ENCODE measurements at places on chromosomes 2 and 18.

DNA sequence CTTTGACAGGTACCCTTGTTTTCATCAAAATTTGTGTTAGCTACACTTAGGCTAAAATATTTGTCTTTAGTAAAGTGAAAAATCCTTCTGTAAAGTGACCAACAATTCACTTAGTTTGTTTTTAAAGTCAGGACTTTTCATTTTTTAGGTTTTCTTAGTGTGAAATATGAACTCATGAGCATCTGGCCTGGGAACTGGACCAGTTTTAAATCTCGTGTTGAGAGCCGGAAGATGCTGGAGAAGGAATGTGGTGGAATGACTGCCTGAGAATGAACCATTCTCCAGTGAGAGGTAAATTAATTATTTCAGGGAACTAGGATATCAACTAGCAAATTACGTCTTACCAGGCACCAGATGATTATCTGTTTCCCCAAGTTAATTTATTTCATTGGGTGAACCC, 305.7 kb downstream of the AGPS start:
- no peak for DNase-seq

GRCh38 chr18:12904012-12904516, 20.0 kb upstream of the PTPN2 start:
- no peak for DNase-seq

DNA sequence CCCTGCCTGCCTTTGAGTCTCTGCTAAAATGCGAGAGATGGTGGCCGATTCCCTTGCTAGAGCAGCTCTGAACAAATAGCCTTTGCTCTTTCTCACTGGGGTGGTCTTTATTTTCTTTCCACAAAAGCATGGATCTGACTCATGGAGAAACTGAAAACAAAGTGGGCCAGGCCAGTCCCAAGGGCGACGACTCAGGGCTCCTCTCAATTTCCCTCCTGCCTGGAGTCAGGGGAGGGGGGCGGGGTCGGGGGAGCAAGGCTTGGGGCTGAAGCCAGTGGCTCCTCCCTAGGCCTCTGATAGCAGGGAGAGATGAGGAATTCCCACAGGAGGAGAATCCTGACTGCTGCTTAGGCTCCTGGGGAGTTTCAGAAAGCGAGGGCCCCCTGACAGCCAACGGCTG, 17.1 kb upstream of the IL1R2 start:
- DNase-seq: no peak

GRCh38 chr2:74690571-74690970, 36.5 kb downstream of the SEMA4F start:
- peak; percentile 36 for DNase-seq

GRCh38 chr2:107322416-107322815, 436.4 kb upstream of the ST6GAL2 start:
- DNase-seq: no peak

GRCh38 chr2:97845133-97845532, 131.8 kb downstream of the ZAP70 start:
- DNase-seq: no peak

DNA sequence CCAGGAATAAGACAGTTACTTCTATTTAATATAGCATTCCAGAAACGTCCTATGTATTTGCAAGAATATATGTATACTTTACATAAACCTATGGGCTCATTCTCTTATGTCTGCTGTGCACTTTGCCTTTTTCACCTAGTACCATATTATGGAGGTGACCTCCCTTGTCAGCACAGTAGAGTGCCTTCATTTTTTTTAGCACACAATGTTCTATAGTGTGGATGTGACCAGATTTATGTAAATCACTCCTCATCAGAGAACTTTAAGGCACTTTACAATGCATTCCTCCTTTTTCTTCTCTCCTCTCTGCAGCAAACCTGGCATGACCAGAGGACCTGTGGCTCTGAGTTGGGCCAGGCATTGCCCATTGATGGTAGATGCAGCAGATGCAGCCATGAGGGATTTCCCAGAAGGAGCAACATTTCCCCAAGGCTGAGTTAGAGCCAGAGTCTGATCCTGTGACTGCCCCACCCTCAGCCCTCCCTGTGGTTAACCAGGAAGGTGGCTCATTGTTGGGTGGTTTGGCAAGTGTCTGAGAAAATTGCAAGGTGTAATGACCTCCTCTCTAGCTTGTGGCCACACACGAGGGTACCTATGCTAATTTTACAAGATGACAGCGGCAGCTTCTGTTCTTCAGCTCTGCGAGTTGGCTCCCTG, 76.5 kb upstream of the DLX2 start:
- no peak for DNase-seq

DNA sequence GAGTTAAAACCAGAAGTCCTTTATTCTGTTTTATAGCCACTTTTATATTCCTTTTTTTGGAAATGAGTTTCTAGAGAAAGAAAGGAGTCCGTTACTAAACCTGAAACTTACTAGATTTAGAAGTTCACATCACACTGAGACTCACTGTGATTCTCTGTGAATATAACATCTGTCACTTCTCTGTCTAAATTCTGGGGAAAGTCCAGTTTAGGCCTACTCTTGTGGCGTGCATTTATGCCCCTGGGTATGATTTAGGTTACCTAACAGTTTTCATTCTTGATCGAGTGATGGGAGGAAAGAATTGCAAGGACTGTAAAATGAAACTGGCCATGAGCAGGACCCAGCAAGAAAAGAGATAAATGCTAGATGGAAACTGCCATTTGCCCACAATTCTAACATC, 449.6 kb downstream of the SPAG16 start:
- no peak for DNase-seq

DNA sequence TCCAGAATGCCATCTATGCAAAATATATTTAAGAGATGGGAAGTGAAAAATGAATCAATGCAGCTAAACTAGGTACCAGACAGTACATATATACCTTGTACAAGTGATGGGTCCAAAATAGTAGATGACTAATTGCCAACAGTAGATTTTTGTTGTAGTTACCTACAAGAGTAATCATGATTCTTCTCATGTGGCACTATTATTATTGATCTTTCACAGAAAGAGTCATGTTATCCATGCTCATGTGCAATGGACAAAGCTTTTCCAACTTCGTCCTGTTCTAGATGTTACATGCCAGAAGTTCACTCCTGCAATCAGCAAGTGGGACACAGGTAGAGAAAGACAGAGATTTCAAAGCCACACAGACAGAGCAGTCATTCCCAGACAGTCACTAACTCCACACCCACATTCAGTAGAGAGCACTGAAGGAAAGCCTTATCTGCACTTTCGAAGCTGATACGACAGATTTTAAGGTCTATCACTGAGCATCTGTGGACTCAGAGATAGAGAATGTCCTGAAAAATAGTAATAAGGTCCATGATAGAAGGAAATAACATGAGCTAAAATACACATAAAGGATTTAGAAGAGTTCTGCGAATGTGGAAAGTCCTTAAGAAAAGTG, 101.6 kb upstream of the ITPRID2 start:
- no peak for DNase-seq

DNA sequence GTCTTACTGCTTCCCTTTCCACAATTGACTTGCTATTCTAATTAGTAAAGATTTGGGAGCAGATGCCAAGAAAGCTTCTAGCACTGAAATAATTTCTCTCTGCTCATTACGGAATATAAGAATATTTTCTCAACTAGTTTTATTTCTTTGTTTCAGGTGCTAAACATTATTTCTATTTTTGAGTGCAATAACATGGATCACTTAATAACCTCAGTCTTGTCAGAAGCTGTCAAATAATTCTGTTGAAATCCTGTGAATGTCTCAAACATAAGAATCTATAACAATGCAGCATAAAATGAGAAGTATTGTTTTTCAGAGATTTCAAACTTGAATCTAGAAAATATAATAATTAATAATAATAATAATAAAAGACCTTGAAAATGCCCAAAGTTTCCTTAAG, 1221.0 kb downstream of the DSC3 start:
- DNase-seq: no peak

DNA sequence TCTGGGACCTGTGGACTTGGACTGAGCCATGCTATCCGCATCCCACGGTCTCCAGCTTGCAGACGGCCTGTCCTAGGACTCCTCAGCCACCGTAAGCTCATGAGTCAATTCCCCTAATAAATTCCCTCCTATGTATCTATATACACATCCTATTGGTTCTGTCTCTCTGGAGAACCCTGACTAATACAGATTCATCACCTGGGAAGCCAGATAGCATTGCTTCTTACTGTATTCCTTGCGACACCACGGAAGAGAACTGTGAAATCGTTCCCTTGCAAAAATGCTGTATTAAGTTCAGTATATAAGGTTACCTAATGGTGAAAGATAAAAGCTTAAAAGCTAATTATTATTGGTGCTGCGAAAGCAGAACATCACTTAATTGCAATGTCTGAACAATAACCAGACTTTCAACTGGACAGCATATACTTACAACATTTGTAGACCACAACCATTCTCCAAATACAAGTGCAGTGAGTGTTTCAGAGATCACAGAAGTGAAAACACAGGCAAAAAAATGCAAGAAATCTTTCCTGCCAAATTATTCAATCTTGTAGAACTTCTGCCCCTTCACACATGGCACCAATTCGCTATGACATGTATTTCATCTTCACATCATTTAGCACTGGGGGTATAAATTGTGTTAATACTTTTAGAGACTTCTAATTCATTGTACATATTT, 352.9 kb downstream of the TXNL1 start:
- DNase-seq: no peak

DNA sequence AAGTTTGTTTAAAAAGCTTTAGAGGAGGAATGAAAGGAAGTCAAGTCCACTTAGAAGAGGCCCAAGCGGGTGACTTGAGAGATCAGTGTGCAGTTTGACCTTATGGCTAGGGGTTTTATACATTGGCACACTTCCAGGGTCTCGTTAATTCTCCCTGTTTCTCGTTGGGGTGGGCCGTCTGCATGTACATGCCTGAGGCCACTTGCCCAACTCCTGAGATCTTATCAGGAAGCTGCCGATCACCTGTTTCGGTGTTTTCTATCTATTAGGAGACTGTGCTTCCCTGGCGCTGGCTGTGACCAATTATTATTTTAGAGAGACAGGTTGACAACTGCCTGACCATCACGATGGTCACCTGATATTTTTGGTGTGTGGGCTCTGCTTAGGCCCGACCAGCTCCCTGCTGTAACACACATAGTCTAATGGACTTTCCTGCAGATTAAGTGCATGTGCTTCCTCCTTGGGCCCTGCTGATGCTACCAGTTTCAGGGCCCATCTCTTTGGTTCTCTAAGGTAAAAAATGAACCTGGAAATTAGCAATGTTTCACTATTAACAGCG, 31.0 kb upstream of the MSH6 start:
- no peak for DNase-seq

All from NCI-H2171 (cell line).